ENCODE measurements at places on chromosomes 13 and 19. TPM values are rescaled to one million over a fixed set of nuclear protein-coding genes. Genes with fewer than 3 reads are reported as not detected.

Gene FFAR3
- polyA plus RNA-seq, result not detected

Gene ABCC4
- 13.8 TPM for polyA plus RNA-seq

Gene LRRC63
- 0.02 TPM for polyA plus RNA-seq

Gene IZUMO4
- 14.9 TPM for polyA plus RNA-seq

Gene RAP2A
- 15.4 TPM for polyA plus RNA-seq

Gene FTL
- 2,115 TPM for polyA plus RNA-seq

- DNase-seq, result no peak
These were observed 12.9 kb downstream of the ZNF507 start for GRCh38 chr19:32358321-32358720.

DNA sequence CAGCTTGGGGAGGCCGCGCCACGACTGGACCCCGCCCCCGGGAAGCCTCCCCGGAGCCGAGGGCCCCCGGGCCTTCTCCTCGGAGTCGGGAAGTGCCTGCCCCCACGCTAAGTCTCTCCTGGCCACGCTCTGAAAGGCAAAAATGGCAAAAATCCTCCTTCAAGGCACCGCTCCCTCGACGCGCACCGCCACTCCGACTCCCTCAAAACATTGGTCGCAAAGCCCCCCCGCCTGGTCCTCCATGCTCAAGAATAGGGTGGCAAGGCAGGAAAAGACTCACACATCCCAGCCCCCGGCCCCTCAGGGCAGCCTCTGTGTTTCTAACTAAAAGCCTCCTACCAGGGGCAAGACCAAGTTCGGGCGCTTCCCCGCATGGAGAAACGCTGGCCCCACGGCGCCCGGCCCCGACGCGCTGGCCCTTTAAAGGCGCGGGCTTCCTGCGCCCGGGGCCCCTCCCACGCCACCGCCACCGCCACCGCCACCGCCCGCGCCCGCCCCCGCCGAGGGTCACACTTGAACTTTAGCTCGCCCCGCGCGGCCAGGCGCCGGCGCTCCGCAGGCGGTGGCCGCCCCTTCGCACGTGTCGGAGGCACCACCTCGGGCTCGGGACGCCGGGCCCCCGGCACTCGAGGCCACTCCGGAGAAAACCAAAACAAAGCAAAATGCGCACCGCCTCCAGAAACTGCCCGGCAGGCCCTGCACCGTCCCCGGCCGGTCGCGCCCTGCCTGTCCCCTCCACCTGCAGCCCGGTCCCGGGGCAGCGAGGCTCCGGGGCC is 1.9 kb downstream of the FOXO1 start:
- DNase-seq, result no peak

GRCh38 chr19:41932259-41932719 is 4.0 kb upstream of the ERFL start:
- no peak for DNase-seq

DNA sequence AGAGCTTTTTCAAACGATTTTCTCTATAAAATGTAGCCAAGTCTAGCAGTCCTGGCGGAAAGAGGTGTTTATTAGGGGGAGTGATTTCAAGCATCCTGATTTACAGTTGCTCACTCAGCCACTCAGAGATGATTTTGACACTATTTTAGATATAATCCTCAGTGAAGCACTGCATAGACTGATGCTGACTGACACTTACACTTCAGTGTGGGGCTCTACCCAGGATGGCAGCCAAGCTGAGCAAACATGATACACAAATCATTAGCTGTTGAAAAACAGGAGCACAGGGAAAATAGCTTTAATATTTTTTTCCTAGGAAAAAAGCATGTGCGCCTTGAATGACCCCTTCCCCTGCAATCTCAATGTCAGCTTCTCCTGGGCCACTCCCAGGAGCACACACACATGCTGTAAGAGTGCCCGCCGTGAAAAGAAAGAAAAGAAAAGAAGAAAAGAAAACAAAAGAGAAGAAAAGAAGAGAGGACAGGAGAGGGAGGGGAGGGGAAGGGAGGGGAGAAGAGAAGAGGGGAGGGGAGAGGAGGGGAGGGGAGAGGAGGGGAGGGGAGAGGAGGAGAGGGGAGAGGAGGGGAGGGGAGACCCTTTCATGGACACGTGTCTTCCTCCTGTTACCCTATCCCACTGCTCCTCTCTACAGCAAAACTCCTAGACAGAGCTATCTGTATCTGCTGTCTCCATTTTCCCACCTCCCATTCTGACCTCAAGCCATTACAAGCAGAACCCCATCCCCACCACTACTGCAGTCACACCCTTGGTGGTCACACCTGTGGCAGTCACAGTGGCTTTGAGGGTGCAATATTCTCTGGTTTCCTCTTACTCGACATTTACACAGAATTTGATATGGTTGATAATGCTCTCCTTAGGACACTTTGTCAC is 36.4 kb downstream of the RCBTB2 start:
- DNase-seq, result no peak

DNA sequence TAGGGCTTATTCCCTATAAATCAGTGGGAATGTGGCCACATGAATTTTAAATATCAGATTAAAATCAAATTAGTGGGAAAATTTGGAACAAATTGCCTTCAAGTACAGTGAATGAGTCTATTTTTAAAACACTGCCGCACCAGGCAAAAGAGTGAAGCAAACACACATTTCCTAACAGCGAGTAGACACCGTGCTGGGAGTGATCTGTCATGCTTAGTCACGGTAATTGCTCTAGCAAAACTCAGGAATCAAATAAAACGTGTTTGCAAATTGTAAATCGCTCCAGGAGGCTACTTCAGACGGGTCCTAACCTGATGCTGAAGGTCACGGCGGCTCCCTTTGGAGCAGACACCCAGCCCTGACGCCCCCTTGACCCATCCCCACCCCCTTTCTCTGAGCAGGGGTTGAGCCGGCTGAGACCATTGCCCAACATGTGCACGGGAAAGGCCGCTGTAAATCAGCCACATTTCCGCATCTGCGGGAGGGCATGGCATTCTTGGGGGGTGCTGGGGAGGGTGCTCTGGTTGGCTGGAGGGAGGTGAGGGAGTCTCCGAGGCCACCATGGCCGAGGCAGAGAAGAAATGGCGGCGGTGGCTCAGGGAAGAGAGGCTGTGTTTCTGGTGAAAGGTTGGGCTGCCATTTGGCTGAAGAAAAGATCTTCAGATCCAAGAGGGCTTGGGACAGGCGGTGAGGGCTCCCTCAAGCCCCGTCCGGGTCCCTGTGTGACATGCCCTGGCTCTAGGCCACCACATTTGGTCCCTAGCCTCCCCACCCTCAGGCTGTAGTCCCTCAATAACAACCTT is 8.9 kb downstream of the CEBPA start:
- DNase-seq, result no peak

DNA sequence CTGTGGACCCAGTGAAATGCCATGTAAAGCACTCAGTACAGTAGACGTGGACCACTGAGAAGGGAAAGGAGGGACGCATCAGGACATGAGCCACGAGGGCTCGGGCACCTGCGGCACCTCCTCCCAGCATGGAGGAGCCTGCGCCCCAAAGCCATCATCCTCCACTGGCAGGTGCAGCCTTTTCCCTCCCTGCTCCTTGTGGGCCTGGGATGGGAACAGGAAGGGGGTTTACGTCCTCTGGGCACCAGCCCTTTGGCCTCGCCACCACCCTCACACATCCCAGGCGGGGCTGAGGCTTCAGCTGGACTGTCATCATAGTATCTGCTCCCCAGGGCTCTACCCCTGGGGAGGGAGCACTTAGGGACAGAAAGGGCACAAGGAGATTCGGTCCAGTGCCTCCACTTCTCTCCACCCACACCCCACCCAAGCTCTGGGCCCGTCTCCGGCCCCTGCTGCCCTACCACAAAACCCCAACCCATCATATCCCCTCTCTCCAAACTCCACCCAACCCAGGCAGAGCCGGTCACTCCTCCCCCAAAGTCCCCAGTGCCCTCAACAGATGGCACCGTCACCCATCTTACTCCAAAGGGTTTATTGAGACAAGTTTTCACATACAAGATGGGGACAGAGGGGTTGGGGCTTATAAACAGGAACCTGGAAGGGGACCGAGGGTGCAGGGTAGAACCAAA is 2.2 kb upstream of the PRKD2 start:
- no peak for DNase-seq

DNA sequence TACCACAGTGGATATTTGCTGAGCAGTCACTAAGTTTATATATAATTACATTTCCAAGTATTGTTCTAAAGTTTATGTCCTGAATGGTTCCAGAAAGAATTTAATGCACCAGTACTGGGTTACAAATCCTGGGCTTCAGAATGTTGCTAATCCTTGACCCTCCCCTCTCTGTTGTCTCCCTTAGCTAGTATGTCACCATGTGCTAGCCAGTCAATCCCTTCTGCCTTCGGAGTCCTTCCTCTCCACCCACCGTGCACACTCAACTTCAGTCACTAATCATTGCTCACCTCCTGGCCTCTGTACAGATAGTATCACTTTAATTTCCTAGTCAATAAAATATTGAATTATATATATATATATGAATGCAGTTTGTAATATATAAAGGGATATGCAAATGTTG is 7.5 kb downstream of the FAM124A start:
- DNase-seq, result no peak

- DNase-seq, result no peak
These were observed 587.9 kb downstream of the LMO7 start for GRCh38 chr13:76223999-76224398.

DNA sequence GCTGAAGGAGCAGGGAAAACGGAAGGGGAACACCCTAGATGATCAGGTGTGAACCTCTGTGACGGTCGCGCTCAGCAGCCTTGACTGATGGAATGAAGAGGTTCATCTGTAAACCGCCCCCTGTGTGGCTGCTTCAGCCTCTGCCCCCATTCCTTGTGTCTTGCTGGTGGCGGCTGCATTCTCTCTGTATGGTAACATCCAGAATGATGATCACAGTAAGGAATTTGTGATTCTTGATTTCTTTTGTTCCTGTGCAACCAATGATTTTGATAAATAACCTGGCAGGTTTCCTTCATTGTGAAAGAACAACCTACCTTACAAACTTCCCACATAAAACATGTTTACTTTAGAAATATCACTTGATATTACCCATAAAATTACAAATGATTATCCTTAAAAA is 118.7 kb upstream of the MCF2L start:
- DNase-seq, result no peak

GRCh38 chr19:55777528-55777927 is 8.6 kb downstream of the RFPL4AL1 start:
- DNase-seq, result no peak

DNA sequence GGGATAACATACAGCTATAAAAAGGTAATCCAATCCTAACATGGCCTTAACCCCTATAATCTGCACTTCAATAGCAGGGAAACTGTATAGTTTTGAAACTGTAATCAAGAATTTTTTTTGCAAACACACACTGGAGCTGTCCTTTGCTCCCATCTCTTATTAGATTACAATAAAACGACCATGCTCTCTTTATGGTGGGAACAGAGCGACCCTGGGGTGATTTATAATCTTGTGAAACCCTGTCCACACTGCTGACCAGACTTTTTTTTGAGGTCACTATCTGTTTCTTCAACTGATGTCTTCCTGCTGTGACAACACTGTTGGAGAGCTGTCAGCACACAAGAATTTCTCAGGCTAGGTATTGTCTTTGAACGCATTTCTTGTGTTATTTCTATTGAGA is 35.3 kb downstream of the DACH1 start:
- DNase-seq, result no peak

GRCh38 chr19:43777163-43777695 is 3.5 kb downstream of the KCNN4 start:
- DNase-seq, result no peak

GRCh38 chr13:99792079-99792921 is 179.3 kb downstream of the ZIC5 start:
- DNase-seq, result no peak

GRCh38 chr13:113322043-113322461 is 25.0 kb downstream of the LAMP1 start:
- DNase-seq, result no peak

All from keratinocyte (primary cell).